NCI-H1105 (cell line): ENCODE measurements at places on chromosomes 2 and 18.

GRCh38 chr2:29940706-29941105, 19.3 kb upstream of the ALK start:
- DNase-seq: no peak

GRCh38 chr2:23594460-23594825, 209.5 kb downstream of the KLHL29 start:
- no peak for DNase-seq

- no peak for DNase-seq
Measured at GRCh38 chr2:236503100-236503499, 66.5 kb upstream of the ACKR3 start.

DNA sequence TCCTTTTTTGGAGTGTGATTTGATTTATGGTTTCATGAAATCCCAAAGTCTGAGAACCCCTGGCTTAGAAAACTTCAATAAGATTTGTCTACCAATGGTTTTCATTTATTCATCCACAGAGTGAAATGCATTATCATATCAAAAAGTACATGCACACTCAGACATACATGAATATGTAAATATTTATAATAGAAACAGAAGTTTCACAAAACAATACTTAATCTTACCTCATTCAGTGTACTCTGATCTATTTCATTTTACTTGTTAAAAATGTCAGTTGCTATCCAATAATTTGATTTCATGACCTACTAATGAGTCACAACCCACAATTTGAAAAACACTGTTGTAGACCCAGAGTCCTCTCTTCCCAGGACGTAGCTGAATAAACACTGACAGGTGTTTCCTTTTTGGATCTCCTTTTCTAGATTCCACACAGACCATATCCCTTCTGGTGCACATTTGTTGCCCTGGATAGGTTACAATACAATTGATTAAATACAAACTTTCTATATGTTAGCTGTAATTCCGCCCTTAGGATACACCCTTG, 10.4 kb upstream of the CAVIN2 start:
- no peak for DNase-seq

DNA sequence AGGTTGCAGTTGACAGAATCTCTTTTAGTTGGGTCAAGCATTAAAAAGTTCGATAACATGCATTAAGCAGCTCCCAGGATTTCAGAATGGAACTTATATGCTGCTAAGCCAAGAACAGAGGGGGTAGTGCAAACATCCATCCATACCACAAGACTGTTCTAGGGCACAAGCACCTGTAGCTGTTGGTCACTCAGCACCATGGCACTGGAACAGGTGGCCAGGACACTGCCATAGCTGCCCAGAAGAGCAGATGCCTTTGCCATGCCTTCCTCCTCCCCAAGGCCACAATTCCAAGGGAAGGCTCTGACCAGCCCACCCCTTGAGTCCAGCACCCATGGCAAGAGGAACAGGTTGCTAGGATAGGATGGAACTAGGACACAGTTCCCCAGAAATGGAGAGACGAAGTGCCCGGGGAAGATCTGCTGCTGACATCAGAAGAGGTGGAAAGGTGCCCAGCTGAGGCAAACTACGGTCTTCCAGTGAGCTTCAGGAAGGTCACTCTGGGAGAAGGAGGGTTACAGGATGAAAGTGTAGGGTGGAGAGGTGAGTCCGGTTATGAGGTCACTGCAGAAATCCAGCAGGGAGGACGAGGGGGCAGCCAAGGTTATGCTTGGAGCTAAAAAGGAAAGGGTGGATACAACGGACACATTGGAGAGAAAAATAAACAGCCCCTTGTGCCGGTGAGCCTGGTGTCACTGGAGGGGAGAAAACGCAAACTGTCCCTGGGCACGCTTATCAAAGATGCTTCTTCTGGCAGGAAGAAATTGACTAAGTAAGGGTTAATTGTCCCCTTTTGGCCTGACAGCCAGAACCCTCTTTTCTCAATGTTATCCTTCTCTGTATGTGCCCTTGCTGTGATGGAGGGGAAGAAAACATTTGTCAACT, 41.9 kb downstream of the C1QL2 start:
- no peak for DNase-seq

DNA sequence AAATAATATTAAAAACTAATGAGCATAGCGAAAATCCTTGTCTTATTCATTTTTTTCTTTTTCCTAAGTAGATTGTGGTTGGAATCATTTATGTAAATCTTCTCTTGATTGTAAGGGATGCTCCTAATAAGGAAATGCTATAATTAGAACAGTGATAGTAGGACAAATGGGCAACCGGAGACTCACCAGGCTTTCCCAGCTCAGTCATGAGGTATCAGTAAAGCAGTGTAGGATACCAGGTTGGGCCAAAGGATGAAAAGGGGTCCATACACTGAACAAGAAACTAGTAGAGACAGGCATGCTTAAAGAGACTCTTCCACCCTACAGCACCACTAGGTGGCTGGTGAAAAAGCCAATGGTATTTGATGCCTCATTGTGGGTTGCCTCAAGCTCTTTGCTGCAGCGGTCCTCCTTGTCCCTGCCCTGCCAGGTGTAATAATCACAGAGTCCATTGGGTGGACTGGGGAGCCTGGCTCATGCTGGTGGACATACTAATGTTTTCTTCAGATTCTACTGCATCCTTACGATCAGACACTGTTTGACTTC, 71.4 kb upstream of the FAM98A start:
- DNase-seq: no peak

- no peak for DNase-seq
Measured at GRCh38 chr2:199756743-199757142, 94.2 kb downstream of the FTCDNL1 start.

DNA sequence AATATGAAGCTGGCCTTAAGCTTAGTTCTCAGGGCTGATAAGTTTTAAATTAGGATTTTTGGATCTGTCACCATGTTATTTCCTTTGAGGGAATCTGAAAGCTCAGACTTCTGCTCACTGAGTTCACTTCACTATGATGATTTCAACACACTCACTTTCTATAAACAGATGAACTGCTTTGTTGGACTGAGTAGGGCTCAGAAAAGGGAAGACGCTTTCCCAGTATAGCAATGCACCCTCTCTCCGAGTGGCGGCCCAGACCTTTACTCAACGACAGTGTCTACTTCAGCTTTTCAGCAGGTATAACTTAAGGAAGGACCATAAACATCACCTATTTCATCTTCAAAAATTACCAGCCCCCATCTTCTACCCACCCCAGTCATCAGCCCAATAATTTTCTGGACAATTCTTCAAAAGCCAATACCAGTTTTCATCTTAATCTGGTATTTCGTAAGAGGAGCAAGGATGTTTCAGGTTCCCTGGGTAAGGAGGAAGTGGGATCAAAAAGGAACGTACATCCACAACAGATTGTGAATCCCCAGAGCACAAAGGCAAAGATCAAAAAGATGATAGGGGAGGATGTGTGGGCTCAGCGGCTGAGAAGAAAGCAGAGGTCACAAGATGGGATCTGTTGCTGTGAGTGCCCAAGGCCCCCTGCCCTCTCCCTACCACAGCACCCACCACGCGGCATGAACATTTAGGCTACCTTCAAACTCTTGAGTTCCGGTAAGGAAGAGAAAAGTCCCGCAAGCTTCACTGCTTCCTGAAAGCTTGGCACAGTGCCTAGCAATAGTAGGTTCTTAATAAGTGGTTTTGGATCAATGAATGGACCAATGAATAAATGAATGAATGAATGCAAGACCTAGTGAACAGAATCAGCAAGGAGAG, 41.9 kb downstream of the LPIN2 start:
- DNase-seq: no peak

DNA sequence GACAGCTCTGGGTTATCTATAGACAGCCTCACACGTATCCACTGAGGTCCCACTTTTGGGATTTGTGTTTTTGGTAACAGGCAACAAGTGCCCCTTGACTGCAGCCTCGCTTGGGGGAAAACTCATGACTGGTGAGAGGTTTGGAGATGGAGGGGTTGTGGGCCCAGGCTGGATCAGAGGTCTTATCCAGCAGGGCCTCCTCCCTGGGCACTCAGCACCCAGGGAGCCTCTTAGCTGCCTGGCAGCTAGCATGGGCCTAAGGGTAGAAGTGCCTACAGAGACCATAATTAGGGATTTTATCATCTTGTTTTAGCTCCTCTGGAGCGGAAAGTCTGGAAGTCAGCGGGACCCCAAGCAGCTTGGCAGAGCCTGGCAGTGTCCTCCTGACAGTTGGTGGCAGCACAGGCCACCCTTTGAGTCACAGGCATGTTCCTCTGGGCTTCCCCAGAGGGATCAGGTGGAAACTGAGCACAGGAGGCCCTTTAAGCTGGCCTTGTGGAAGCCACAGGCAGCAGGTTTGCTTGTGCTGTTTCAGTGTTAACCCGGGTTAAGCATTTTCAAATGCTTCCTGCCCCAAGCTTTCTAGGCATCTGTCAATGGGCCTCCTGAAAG, 143.1 kb downstream of the KCTD1 start:
- peak; percentile 9 for DNase-seq

GRCh38 chr2:102005989-102006885, 14.5 kb downstream of the IL1R2 start:
- DNase-seq: no peak

- DNase-seq: no peak
Measured at GRCh38 chr2:176390276-176391147, 121.3 kb downstream of the MTX2 start.

DNA sequence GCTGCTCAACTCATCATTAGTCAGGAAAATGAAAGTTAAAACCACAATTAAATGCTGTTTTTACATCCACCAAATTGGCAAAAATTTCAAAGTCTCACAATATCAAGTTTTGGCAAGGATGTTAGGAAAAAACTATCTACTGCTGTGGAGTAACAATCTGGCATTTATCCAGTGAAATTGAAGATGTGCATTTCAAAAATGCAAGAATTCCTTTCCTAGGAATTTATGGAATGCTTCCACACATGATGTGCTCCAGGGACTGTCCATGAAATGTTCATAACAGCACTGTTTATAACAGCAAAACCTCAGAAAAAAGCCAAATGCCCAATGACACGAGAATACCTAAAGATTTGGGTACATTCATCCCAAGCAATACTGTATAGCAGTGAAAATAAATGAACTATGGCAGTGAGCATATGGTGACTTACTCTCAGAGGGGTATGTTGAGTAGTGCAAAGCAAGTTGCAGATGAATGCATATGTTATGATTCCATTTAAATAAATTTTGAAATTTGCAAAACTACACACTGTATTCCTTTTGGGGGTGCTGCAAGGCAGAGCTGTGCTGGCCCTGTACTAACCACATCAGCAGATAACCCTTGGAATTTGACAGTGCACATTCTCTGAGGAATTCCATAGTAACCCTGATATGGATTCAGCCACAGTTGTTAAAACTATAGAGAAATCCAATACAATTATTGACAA, 41.3 kb upstream of the GYPC start:
- DNase-seq: no peak

GRCh38 chr2:118492335-118492734, 355.1 kb downstream of the EN1 start:
- DNase-seq: no peak

- no peak for DNase-seq
Measured at GRCh38 chr2:1609485-1610095, 134.7 kb downstream of the PXDN start.

DNA sequence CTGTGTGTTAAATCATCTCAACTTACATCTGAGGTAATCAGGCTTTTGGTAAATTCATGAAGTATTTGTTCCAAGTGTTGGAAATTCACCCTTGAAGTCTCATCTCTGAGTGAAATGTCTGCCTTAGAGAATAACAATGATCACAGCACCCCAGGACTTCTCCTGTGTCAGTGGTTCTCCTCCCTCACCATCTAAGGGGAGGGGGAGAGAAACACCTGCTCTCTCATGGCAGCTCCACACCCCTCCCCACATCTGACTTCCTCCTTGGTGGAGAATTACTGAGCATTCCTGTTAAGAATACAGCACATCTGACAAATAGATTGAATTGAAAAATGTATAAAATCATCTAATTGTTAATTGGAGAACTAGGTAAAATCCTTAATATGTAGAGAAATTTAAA, 532.1 kb downstream of the RNF144A start:
- no peak for DNase-seq

- no peak for DNase-seq
Measured at GRCh38 chr2:240931319-240931949, 25.3 kb downstream of the CROCC2 start.

GRCh38 chr2:105576050-105576439, 168.7 kb upstream of the NCK2 start:
- DNase-seq: no peak

- DNase-seq: no peak
Measured at GRCh38 chr18:47260924-47261701, 9.7 kb upstream of the SKOR2 start.

GRCh38 chr2:20766213-20766612, 56.7 kb downstream of the LDAH start:
- no peak for DNase-seq
